ENCODE measurements at places on chromosomes 5 and 9.

DNA sequence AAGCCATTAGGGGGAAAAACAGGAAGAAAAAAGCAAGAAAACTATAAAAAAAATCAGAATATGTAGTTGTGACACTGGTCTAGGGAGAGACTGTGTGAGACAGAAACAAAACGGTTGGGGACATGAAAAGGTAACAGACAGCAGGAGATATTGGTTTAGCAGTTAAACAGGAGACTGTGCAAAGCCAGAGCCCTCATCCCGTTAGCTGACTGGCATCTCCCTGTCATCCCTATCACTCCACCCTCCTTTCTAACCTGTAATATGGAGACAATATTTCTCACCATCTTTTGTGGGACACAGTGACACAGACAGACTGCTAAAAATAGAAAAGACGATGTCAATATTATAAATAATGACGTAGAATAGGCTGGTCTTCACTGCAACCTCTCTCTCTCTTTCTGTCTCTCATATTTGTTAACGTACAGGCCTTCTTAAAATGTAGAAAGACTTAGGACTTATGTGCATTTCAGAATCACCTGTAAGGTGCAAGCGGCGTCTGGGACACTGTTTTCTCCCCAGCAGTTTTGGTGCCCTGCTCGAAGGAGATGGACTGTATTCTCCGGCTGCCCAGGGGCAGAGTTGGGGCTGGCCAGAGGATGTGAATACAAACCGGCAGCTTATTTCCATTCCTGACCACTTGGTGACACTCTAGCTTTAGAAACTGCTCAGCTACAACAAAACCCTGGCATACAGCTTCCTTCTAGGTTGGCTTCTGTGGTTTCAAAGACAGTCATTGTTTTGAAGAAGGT, 190.6 kb downstream of the MAT2B start:
- DNase-seq = peak; percentile 11

DNA sequence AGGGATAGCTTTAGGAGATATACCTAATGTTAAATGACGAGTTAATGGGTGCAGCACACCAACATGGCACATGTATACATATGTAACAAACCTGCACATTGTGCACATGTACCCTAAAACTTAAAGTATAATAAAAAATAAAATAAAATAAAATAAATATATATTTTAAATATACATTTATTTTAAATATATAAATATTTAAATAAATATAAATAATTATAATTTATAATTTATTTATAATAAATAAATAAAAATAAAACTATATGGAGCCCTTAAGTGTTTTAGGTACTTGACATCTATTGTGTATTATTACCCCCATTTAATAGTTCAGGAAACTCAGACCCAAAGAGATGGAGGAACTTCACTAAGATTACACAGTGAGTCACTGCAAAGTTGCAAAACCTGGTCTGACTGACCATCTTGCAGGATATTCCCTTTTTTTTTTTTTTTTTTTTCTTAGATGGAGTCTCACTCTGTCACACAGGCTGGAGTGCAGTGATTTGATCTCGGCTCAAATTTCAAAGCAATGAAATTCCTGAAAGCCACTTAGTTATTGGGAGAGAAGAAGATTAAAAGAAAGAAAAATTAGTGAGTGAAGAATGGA, 5.8 kb upstream of the C5orf52 start:
- peak; percentile 48 for DNase-seq

DNA sequence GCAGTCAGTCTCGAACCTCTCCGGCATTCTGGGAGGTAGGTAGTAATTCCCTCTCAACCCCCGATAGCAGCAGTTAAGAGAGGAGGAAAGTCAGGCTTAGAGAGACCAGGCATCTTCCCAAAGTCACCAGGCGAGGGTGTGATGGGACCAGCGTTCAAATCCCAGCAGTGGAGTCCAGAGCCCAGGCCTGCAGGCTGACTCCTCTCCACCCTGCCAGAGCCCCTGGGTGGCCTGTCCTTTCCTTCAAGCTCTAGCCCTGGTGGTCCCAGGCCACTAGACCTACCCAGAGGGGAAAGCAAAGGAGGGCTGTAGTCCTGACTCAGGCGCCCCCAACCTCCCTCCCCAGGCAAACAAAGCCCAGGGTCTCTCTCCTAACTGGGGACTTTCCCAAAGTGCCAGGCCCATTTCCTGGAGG, 4.2 kb upstream of the NR5A1 start:
- DNase-seq = no peak

- no peak for DNase-seq
Measured at GRCh38 chr5:96901384-96901783, 25.1 kb downstream of the ERAP2 start.

DNA sequence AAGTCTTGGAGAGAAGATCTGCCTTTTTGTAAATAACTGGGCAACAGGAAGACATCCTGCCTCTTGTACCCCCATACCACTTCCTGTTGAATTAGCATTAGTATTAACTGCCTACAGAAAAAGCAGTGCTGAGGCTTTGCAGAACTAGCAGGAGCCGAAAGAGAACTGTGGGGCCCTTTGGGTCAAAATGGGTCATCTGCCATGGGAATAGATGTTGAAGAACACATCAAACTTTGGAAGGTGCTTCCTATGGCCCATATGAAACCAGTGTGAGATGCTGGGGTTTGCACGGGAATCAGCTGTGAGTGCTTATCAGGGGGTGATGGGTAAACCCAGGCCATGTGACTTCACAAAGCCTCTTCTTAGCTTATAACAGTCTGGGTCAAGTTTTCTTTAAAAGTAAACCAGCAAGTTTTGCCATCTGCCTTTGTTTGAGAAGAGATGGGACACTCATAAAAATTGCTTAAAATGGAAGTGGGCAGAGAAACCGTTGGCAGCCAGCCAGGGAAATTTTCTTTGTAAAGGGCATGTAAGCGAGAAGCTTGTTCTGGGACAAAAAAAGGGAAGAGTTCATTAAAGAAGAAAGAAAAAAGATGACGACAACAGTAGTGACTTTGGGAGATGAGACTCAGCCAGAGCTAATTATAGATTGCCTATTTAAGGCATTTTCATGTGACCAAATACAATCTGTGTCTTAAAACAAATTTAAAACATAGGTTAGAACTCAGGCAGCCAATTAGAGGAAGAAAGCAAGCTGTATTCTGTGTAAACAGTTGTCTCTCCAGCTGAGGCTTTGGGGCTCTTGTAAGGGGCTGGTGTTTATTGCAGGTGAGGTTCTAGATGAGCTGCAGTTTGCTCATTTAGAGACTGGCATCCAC, 4.4 kb downstream of the SLC25A25 start:
- no peak for DNase-seq

DNA sequence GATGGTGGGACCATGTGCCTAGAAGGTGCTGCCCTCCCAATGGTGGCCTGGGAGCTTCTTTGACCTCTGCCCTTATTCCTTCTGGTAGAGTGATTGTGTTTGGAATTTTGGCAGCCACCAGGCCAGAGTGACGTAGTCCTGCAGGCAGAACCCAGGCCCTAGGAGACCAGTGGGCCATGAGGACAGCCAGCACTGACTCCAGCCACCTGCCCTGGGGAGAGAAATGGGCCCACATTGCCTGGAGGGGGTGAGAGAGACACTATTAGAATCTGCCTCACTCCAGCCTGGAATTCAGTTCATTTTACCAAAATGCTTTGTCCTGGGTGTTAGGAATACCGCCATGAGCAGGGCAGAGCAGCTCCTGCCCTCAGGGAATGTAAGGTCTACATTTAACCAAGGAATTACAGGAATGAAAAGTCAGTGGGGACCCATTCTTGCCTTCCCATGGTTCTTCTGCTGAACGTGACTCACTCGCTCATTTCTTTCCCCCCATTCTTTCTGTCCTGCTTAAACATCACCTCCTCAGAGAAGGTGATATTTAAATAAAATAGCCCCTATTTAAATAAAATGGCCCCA, 5.5 kb upstream of the COL27A1 start:
- DNase-seq = no peak

GRCh38 chr5:160480652-160481051, 59.0 kb downstream of the PTTG1 start:
- DNase-seq = no peak

DNA sequence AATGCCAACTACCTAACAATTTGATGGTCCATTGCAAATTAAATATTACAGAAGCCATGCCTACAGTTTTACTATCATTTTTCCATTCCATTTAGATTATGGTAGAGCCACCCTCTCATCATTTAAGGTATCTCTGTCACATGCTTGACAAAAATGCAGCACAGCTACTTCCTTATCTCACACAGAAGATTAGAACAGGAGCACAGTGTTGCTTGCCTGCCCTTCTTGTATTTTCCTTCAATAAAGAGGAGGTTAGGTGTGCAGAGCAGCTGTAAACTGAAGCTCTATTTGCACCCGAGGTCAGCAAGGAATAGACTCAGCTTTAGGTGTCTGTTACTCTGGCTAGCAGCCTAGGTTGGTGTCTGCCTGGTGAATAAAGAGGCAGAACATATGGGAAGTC, 51.5 kb upstream of the ATP10B start:
- DNase-seq = no peak

GRCh38 chr5:89213573-89213972, 330.6 kb upstream of the MEF2C start:
- no peak for DNase-seq

DNA sequence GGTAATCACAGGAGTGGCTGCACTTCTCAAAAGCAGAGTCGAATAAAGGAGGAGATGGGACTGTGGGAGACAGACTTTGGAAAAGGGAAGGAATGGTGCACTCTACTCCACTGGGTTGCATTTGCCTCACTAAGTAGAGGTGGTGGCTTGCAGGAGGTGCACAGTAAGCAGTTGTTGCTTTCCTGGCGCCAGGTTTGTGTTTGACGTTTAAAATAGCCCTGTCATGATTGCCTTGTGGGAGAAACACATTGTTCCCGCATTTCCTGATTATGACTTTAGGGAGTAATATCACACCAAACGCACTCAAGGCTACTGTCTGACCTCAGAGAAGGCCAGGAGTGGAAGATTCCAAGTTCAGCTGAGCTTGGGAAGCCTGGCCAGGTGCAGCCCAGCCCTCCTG, 36.7 kb downstream of the DMRT1 start:
- no peak for DNase-seq

DNA sequence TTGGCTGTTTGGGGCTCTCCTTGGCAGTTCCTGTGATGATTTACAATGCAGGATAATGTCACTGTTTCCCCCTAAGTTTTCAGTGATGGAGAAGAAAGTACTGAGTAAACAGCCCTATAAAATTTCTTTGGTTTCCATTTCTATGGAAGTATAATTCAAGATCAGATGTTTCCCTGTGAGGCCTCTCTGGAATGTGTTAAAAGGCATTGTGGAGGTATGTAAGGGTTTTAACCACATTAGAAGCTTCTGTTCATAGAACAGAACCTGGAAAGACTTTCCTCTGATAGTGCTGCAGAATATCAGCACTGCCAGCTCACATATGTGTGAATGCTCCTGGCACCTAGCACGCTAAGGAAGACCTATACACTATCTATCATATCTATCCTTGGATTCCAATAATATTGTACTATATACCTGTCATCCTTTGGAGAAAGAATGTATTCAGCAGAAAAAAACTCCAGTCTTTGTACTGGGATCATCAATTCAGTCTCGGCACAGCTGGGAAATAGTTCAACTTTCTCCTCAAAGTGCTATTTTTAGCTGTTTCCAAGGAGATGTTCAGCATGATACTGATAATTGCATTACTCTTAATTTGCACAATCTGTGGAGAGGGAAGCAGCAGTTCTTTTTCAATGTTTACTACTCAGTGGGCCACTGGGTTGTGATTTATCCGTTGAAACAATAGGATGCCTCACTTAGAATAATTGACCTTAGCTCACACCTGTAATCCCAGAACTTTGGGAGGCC, 21.9 kb downstream of the TTC1 start:
- DNase-seq = no peak

- no peak for DNase-seq
Measured at GRCh38 chr9:136432591-136432990, 7.1 kb downstream of the INPP5E start.

DNA sequence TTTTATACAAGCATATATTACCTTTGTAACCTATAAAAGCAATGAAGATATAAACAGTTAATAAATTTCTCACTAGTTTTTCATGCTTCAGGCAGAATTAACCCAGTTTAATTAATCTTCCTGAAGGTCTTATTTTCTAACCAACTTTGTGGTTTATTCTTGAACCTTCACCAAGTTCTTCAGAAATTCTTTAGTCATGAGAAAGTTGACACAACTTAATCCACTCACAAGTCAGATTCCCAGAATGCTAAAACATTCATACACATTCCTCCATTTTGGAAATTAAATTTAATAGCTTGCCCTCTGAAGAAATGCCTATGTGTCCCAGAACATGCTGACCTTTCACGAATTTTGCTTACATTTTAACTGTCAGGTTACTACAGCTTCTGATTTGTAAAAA, 105.4 kb upstream of the PAM start:
- no peak for DNase-seq

GRCh38 chr9:87022178-87022577, 74.9 kb upstream of the GAS1 start:
- DNase-seq = no peak

DNA sequence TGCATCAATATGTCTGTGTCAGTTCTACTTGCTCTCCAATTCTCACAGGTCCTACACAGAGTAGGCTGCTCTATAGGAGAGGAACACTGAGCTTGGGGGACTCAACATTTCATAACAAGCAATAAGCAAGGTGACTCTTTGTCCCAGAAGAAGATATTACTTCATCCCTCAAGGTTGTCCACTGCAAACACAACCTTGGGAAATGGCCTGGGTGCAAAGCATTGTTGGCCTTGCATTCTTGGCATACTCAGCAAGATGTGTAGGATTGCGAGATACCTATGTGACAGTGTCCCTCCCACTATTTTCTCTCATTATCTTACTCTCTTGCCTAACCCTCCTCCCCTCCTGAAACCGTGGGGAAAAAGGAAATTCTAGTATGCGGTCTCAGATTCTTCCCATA, 169.8 kb upstream of the FREM1 start:
- no peak for DNase-seq

GRCh38 chr9:89420397-89421178, 77.3 kb downstream of the SEMA4D start:
- no peak for DNase-seq

GRCh38 chr5:41980396-41980795, 55.3 kb downstream of the FBXO4 start:
- DNase-seq = no peak

GRCh38 chr9:4375424-4376200, 75.7 kb upstream of the GLIS3 start:
- DNase-seq = peak; percentile 15

DNA sequence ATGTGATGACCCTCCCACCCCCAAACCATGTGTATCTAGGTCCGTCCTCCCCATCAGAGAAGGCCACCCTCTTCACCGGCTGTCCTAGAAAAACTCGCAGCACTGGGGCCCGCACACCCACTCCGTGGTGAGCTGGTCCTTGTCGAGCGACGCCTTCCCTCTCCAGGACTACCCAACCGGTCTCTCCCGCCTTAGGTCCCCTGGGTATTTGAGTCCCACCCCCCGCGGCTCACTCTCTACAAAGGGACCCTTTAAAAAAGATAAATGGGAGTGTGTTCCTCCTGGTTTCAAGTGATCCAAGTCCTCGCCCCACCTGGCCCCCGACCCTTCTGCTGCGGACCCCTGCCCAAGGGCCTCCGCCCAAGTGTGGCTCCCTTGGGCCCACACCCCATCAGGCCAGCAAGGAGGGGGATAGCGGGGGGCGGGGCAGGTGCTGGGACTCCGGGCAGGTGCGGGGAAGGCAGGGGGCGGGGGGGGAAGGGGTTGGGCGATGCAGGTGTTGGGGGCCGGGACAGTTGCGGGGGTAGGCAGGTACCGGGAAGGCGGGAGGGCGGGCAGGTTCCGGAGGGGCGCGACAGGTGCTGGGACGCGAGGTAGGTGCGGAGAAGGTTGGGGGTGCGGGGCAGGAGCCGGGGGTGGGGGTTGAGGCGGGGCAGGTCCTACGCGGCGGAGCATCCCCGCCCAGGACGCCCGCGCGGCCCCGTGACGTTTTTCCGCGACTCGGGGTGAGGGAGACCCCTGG, 970 bp upstream of the ARRDC1 start:
- DNase-seq = no peak

Measured in H54 (cell line).